ENCODE measurements at places on chromosomes 12 and 14.

DNA sequence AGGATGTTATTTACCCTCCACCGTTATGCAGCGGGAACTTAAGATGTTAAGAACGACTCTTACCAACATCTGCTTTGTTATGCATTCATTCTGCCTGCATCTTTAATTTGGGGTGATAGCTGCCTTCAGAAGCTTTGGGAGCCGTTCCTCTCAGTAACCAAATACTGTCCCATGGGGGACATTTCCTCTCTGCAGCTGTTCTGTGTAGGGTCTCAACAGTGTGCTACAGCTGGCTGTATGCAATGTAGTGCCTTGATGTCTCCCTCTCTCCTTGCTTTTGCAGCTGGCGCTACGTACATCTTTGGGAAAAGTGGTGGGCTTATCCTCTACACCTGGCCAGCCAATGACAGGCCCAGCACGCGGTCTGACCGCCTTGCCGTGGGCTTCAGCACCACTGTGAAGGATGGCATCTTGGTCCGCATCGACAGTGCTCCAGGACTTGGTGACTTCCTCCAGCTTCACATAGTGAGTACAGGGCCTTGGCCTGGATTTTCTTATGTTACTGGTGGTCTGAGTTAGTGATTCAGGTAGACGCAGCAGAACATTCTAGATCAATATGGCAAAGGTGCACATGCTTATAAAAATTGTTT, 744.3 kb downstream of the DIO2 start:
- DNase-seq = no peak

DNA sequence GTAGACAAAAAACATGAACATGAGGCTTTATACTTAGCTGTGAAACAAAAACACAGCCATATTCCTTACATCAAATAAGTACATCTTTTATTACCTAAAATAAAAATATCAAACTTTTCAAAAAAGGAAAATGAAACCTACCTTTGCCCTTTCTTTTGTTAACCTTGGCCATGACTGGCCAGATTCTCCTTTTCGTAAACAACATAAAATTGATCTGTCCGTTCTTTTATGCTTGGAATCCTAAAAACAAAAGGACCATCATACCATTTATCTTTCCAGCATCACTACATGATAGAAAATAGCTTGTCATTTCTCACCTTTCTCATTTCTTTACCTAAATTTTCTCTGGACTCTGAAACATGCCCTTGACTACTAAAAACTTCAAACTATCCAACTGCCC, 16.5 kb downstream of the PTGES3 start:
- no peak for DNase-seq

DNA sequence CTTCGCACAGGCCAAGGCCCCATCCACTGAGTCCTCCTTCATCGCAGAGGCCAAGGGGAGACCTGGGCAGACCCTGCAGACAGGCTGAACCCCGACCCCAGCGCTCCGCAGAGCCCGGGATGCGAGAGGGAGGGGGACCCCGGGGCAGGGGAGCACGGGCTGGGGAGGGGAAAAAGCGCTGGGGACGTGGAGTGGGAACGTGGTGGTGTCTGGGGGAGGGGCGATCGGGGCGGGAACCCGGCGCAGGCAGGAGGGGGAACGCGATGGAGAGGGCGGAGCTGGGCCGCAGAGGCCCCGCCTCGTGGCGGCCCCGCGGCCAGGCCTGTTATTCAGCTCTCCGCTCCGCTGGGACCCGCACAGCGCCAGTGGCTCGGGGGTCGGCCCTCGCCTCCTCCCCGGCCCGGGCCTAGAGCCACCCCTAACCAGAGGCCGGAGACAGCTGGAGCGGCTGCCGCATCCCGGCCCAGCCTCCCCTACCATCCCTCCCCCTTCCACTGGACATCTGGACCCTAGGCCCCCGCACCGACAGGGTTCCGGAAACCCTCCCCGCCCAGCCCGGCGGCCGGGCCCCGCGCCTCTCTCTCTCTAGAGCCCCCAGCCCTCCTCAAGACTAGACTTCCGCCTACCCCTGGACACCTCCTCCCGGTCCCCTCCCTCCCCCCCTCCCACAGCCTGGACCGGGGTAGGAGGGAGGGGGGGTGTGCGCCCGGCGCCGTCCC, at the start of gene ARHGEF25:
Gene ARHGEF25 (plus strand): TSS at position 328 of the 719 bp plus-strand sequence. CDS start 460 bp downstream, outside the sequence.
- DNase-seq = peak; percentile 37

- peak; percentile 64 for DNase-seq
Observed at GRCh38 chr14:104977681-104978653, at the start of gene AHNAK2. Gene AHNAK2 (minus strand): TSS chr14:104978374. CDS start chr14:104978237, 137 bp downstream.

DNA sequence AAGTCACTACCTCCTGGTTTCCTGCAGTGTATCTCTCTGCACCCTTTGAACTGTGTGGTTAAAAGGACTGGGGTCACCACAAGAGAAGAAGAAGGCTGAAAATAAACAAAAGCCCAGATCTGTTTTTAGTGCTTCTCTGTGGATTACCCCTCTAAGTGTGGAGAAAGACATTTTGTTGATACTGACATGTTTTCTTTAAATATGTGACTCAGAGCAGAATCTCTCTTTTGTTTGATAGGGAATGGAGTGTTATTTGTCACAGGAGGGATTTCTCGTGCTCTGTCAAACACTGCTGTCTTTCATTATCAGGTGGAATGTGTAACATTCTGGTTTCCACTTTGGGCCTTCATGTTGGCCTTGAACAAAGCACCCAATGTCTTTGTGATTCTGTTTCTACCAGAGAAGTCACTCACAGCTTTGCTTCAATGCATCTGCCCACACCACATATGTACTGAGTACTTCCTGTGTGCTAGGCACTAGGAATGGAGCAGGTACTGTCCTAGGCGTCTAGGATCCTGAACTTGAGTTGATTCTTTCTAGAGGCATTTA, 82.1 kb downstream of the PLXNC1 start:
- no peak for DNase-seq

DNA sequence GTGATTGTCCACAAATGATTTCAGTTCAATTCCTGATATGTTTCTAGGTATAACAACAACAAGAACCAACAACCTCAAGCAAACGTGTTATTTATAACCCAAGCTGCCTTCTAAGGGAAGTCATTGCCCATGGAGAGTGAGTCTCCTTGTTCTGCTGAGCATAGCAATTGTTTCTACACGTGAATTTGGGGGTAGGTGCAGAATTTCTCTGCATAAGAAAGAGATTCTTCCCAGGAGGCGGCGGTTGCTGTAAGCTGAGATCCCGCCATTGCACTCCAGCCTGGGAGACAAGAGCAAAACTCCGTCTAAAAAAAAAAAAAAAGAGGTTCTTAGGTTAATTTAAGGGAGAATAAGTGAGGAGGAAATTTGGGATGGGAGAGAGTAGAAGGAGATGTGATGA, 226.5 kb upstream of the PELI2 start:
- DNase-seq = no peak

GRCh38 chr14:77561881-77562280, 54.6 kb downstream of the SPTLC2 start:
- DNase-seq = no peak

GRCh38 chr14:76963372-76963771, 65.1 kb downstream of the IRF2BPL start:
- DNase-seq = no peak

DNA sequence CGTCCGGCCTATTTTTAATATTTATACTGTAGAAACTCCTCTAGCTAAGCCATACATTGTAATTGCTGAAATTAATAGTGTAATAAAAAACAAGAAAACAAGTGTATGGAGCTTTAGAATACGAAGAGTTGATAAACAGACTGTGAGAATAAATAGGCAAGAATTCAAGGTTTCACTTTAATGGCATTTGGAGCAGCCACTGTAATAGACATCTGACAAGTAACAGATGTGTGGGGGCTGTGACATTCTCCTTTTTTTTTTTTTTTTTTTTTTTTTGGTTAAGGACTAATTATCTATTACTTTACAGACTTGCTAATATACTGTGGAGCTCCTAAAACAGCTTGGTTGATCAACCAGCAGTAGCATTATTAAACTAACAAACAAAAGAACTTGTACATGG, 42.1 kb upstream of the CFAP54 start:
- no peak for DNase-seq

GRCh38 chr14:90624227-90624626, 192.0 kb downstream of the TTC7B start:
- DNase-seq = no peak

DNA sequence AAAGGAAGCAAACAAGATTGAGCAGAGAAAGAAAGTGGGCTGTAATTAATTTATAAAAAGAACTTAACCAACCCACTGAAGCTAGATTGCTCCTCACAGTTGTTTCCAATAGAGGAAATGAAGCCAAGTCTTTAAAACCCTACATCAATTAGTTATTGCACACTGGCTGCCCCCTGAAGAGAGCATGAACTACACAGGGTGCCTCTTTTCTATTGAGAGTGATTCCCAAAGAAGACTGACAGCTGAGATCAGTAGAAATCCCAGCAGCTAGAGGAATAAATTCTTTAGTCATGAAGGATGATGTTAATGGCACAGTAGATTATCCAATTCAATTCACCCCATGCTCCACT, 8.6 kb upstream of the USP15 start:
- no peak for DNase-seq
